A549 treated with Mapracorat at 1 μM for 4 hours (cell line): ENCODE measurements at places on chromosomes 5 and 9. TPM values are rescaled to one million over a fixed set of nuclear protein-coding genes. Genes with fewer than 3 reads are reported as not detected.

Gene SH3PXD2B
- total RNA-seq, result 16.3 to 19.6 TPM (median 18.4 TPM) in 5 replicates

Gene SLC6A18
- not detected in 5 replicates for total RNA-seq

Gene C5orf46
- 0.29 to 0.44 TPM in 2 of 5 replicates, not detected in the others for total RNA-seq

Gene GABBR2
- total RNA-seq, result 0.08 to 0.57 TPM (median 0.13 TPM) in 5 replicates

Gene UNC5A
- 0.39 to 0.71 TPM (median 0.57 TPM) in 5 replicates for total RNA-seq

Gene KYAT1
- 9.9 to 14.3 TPM (median 10.9 TPM) in 5 replicates for total RNA-seq

Gene PLAC8L1
- total RNA-seq, result not detected in 5 replicates

Gene MELK
- total RNA-seq, result 66.3 to 78.4 TPM (median 75.0 TPM) in 5 replicates

Gene CDC20B
- total RNA-seq, result 0.07 to 0.09 TPM (median 0.09 TPM) in 4 of 5 replicates, not detected in the other

Gene PHF2
- 13.8 to 16.9 TPM (median 16.2 TPM) in 5 replicates for total RNA-seq

Gene OTP
- 0.05 to 0.13 TPM (median 0.08 TPM) in 5 replicates for total RNA-seq

Gene SET
- total RNA-seq, result 387 to 482 TPM (median 413 TPM) in 5 replicates
